Panc1 (cell line): ENCODE measurements at places on chromosomes 7 and 10. TPM values are rescaled to one million over a fixed set of nuclear protein-coding genes. Genes with fewer than 3 reads are reported as not detected.

GRCh38 chr7:12757443-12757842 is 70.0 kb downstream of the ARL4A start:
- no peak for DNase-seq
- H3K4me3 ChIP-seq: no peak overlapping the region
- no peaks in the 10 kb centered on the region for H3K4me1 ChIP-seq
- H3K27ac ChIP-seq: no peak overlapping the region

- H3K4me3 ChIP-seq: no peak overlapping the region
- no peaks in the 10 kb centered on the region for H3K4me1 ChIP-seq
- no peak for DNase-seq
- peaks cover 9% of the 10 kb centered on the region for H3K27me3 ChIP-seq
Measured at GRCh38 chr7:159121068-159121467, 23.6 kb downstream of the VIPR2 start.

DNA sequence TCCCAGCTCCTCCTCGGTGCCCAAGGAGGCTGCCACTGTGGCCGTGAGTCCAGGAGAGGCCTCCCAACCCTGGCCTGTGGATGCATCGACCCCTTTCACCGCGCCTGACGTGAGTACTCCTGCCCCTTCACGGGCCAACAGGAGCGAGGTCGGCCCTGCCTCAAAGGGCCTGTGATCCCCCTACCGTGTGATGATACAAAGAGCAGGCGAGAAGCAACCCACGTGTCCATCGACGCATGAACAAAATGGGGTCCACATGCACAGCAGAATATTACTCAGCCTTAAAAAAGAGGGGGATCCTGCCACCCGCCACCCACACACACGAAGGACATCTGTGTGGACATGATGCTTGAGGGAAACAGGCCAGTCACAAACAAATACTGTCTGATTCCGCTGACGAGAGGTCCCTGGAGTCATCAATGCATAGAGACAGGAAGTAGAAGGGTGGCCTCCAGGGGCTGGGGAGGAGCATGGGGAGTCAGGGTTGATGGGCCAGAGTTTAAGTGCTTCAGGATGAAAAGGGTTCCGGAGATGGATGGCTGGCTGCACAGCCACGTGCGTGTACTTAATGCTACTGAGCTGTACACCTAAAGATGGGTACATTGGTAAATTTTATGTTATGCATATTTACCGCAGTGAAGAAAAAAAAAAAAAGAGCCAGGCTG is 151.9 kb downstream of the PRKAG2 start:
- no peak overlapping the region for H3K27ac ChIP-seq
- H3K4me1 ChIP-seq: peaks cover 43% of the 10 kb centered on the region
- no peak for DNase-seq
- H3K4me3 ChIP-seq: no peak overlapping the region
- H3K36me3 ChIP-seq: no peaks in the 10 kb centered on the region

DNA sequence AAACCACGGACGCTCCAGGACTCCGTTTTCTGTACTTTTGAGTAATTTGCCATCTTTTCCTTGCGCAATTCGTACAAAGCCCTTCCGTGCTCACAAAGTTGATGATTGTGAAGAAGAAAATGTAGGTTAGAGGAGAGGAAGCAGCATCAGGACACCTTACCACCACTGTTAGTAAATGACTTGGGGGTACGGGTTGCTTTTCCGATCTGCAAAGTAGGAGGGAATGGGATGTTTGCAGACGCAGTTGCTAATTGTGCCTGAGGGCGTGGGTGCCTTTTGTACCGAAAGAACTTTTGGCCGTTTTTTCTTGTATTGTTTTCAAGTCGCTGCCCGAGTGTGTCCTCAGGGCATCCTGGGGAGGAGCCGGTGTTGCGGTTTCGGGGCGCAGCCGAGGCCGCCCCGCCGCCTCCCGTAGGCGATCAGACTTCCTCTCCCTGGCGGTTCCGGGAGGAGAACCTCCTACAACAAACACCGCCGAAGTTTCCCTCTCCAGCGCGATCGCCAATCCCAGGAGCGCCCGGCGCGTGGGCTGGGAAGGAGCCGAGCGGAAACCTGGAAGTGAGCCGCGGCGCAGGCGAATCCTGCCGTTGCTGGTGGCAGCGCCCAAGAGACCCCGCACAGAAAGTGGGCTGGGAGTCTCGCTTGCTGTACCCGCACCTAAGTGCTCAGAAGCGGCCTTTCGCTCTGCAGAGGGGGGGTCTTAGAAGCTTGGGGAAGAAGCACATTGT is 1.0 kb downstream of the PRR15 start:
- H3K4me1 ChIP-seq: peaks cover 10% of the 10 kb centered on the region
- H3K4me3 ChIP-seq: peak overlapping the region; percentile 67
- H3K36me3 ChIP-seq: no peaks in the 10 kb centered on the region
- H3K27ac ChIP-seq: peak overlapping the region; percentile 23; the same call in 1 of the 2 replicates
- peaks cover 20% of the 10 kb centered on the region for H3K27me3 ChIP-seq

GRCh38 chr7:4724648-4725013 is 42.5 kb downstream of the FOXK1 start:
- peaks cover 13% of the 10 kb centered on the region for H3K4me1 ChIP-seq
- H3K4me3 ChIP-seq: peak overlapping the region; percentile 66

DNA sequence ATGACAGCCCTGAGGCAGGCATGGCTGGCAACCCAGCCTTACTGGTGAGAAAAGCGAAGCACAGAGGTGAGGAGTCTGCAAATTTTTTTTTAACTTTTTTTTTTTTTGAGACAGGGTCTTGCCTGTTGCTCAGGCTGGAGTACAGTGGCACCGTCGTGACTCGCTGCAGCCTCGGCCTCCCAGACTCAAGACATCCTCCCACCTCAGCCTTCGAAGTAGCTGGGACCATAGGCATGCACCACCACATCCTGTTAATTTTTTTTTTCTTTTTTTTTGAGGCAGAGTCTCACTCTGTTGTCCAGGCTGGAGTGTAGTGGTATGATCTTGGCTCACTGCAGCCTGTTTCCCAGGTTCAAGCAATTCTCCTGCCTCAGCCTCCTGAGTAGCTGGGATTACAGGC is 35.1 kb upstream of the DLG5 start:
- no peaks in the 10 kb centered on the region for H3K27me3 ChIP-seq
- H3K4me3 ChIP-seq: no peak overlapping the region
- DNase-seq: no peak
- no peaks in the 10 kb centered on the region for H3K36me3 ChIP-seq

DNA sequence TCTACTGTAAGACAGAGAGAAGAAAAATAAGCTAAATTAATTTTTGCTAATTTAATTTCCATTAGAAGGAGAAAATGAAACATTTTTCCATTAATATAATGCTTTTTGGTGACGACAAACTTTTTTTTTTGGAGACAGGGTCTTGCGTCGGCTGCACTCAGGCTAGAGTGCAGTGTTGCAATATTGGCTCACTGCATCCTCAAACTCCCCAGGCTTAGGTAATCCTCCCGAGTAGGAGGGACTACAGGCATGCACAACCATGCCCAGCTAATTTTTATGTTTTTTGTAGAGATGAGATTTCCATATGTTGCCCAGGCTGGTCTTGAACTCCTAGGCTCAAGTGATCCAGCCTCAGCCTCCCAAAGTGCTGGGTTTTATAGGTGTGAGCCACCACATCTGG is 229.8 kb upstream of the LRRN3 start:
- H3K36me3 ChIP-seq: no peaks in the 10 kb centered on the region
- no peak overlapping the region for H3K4me3 ChIP-seq
- DNase-seq: no peak
- no peak overlapping the region for H3K27ac ChIP-seq
- no peaks in the 10 kb centered on the region for H3K4me1 ChIP-seq

GRCh38 chr10:86218842-86219241 is 147.8 kb downstream of the GRID1 start:
- no peaks in the 10 kb centered on the region for H3K4me1 ChIP-seq
- no peaks in the 10 kb centered on the region for H3K27me3 ChIP-seq
- no peaks in the 10 kb centered on the region for H3K36me3 ChIP-seq
- no peak overlapping the region for H3K27ac ChIP-seq
- no peak for DNase-seq

DNA sequence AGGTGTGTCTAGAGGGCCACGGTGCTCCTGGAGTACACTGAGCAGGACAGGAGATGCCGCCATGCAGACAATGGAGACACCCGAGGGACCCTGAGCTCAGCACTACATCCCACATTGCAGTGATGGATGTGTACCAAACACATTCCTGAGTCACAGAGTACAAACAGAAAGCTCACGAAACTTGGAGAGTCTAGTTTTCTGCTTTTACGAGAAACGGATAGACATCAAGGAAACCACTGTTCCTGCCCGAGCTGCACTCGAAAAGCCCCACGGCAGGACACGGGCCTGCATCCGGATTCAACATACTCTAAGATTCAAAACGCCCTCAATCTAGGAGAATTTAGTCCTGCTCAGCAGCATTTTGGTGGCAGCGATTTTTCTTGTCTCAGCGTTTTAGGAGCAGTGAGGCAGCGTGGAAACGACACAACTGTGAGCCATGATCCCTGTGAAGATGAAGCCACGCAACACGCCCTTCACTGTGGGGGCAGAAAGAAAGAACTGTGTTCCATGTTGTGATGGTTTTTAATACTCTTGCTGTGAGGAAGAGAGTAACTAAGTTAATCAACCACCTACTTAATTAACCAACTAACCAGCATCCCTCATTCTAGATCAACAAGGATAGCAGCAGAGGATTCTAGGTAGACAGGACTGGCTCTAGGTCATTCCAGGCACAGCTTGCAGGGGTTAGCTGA is 3.2 kb downstream of the TNS3 start:
- peaks cover 80% of the 10 kb centered on the region for H3K4me1 ChIP-seq
- peaks cover 12% of the 10 kb centered on the region; the same call in 1 of the 2 replicates for H3K36me3 ChIP-seq
- H3K27ac ChIP-seq: peak overlapping the region; percentile 100

DNA sequence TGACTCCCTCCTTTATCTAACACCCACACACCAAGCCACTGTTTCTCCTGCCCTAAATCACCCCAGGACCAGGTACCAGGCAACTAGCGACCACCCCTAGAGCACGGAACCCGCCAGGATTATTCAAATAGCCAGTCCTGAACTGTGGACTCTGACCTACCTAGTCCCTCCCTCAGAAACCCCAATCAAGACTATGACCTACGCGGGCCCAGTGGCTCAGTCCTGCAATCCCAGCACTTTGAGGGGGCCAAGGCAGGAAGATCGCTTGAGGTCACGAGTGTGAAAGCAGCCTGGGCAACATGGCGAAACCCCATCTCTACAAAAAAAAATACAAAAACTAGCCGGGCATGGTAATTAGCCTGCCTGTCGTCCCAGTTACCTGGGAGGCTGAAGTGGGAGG is 232.8 kb upstream of the FOXK1 start:
- no peak overlapping the region for H3K27ac ChIP-seq
- H3K4me1 ChIP-seq: no peaks in the 10 kb centered on the region
- no peak overlapping the region for H3K4me3 ChIP-seq

DNA sequence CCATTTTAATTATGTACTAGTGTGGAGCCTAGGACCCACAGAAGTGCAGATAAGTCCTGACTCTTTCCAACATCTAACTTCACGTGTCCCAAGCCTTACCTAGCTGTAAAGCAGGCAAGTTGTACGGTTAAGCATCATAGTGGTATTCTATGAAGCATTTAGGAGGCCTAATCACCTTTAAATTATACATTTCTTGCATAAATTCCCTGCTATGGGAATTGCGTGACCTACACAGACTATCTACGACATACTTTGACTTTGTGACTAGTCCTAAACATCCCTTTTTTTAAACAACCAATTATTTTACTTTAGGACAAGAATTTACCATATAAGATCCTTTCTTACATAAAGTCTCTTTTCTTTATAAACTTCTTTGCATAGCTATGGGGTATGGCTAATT is 37.7 kb upstream of the LRGUK start:
- no peak overlapping the region for H3K4me3 ChIP-seq
- no peak overlapping the region for H3K27ac ChIP-seq
- H3K27me3 ChIP-seq: no peaks in the 10 kb centered on the region
- DNase-seq: no peak

DNA sequence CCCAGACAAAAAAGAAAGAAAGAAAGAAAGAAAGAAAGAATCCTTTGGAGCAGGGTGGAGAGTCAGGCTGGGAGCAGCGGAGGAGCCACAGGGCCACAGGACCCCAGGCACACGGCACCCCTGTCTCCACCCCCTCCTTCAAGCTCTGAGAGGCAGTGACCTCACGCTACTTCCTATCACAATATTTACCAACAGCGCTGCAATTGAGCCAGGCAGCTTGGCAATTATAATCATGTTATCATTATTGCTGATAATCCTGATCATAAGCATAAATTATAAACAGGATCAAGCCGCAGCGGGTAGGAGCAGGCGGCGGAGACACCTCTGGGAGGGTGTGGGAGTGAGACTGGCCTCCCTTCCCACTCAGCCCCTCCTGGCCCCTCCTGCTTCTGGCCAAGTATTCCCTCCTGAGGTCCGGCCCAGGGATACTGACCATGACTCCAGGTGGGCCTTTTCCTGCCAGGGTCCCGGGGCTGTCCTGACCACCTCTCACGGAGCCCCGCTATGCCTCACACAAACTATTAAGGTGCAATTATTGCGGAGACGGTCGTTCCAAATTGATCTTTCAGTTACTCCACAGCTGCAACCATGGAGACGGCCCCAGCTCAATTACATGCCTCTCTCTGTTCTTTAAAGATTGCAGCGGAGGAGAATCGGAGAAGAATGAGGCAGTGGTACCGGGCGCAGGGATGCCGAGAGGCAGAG is 10.0 kb upstream of the GTF2IRD1 start:
- no peaks in the 10 kb centered on the region for H3K27me3 ChIP-seq
- H3K4me3 ChIP-seq: no peak overlapping the region
- no peaks in the 10 kb centered on the region for H3K4me1 ChIP-seq
- DNase-seq: no peak
- H3K36me3 ChIP-seq: no peaks in the 10 kb centered on the region

DNA sequence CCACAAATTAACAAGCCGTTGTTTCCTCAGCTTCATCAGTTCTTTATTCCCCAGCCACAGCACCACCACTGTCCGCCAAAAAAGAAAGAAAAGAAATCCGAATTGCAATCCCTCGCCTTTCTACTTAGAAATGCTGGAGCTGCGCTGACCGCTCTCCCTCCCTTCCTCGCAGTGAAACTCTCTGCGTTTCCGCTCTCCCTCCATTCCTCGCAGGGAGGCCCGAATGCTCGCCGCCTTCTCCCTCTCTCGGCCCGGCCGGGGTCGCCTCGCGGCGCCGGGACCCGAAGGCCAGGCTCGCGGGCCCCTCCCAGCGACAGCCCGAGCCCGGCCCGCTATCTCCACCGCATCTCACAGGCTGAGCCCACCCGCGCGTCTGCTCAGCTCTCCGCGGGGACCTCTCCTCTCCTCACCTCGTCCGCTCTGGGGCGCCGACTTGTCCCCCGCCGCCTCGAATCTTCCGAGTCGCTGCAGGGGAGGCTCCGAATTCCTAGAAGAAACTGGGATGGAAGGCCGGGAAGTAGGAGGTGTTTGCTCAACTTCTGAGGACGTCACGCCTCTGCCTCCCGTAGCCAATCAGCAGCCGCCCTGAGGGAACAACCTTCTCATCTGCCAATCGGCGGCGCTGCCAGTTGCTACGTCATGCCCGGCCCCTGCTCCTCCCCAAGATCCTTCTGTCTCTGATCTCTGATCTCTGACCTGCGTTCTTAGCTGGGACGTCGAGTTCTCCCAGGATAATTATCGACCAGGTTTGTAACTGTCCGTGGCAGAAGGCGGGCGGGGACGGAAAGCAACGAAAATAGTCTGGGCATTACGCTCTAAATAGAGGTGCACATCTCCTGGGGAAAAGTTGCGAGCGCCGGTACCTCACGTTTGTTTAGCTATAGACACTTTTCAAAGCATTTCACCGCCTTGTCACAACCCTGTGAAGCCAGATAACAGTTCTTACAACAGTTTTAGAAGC is at the start of gene AASS:
Gene AASS (minus strand): TSS at position 499 of the 961 bp plus-strand sequence. CDS start 10,523 bp downstream, outside the sequence.
- no peaks in the 10 kb centered on the region for H3K36me3 ChIP-seq
- H3K4me1 ChIP-seq: peaks cover 8% of the 10 kb centered on the region
- peaks cover 12% of the 10 kb centered on the region for H3K27me3 ChIP-seq

GRCh38 chr7:137670222-137671064 is 176.3 kb downstream of the DGKI start:
- DNase-seq: no peak
- H3K27me3 ChIP-seq: peaks cover 11% of the 10 kb centered on the region
- H3K27ac ChIP-seq: no peak overlapping the region
- no peaks in the 10 kb centered on the region for H3K36me3 ChIP-seq
- H3K4me3 ChIP-seq: no peak overlapping the region

STEAP1B gene
- 3.3 TPM for total RNA-seq

ITPRIP gene
- total RNA-seq: 55.0 TPM
